ENCODE measurements at places on chromosomes 3 and 15.

- no peak for DNase-seq
Observed at GRCh38 chr3:196047391-196048030, 34.4 kb downstream of the TFRC start.

DNA sequence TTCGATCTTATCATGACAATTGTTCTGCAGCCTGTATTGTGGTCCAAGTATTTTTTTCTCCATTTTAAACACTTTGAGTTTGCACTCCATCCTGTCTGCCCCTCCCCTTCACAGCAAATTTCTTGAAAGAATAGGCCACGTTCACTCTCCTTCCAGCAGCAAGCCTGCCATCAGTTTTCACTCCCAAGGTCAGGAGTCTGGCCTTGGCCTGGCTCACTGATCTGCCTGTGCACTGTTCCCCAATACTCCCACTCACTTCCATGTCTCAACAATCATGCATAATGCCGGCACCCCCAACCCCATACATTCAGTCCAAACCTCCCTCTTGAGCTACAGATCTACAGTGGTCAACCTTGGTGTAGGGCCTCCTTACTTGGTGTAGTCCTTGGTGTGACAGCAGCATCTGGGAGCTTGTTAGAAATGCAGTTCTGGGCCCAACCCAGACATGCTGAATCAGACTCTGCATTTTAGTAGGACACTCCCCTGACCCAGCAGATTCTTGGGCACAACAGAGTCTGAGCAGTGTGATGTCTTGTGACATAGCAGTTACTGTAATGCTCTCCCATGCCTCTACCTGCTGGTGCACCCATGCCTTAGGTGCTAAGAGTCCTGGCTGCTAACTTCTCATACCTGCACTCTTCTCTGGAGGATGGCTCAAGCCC is 58.3 kb upstream of the XCR1 start:
- no peak for DNase-seq

DNA sequence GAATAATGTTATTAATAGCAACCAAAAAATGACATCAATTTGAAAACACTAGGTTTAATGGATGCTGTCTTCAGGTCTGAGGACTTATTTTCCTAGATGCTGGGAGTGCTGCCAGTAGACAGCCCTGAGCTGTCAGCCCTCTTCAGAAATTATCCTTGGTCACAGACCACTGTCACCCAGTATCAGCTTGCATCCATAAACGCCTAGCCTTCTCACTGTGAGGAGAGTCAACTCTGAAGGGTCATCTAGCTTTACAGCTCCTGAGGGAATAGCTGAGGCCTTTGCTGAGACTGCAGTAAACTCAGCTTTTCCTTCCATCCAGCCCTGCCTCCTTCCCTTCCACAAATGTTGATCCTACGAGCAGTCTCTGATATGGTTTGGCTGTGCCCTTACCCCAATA is 19.4 kb upstream of the MNS1 start:
- DNase-seq, result no peak

- DNase-seq, result no peak
Observed at GRCh38 chr15:91369823-91370222, 269.8 kb downstream of the SV2B start.

Data from stimulated activated CD4-positive, alpha-beta T cell treated with anti-CD3 and anti-CD28 coated beads, Interleukin-15, amount 100 ng/mL, for 24 hours (primary cell).